Activated CD4-positive, alpha-beta T cell treated with anti-CD3 and anti-CD28 coated beads, Interleukin-2, amount 50 U/mL, for 24 hours (primary cell): ENCODE measurements at places on chromosomes 3 and 15.

DNA sequence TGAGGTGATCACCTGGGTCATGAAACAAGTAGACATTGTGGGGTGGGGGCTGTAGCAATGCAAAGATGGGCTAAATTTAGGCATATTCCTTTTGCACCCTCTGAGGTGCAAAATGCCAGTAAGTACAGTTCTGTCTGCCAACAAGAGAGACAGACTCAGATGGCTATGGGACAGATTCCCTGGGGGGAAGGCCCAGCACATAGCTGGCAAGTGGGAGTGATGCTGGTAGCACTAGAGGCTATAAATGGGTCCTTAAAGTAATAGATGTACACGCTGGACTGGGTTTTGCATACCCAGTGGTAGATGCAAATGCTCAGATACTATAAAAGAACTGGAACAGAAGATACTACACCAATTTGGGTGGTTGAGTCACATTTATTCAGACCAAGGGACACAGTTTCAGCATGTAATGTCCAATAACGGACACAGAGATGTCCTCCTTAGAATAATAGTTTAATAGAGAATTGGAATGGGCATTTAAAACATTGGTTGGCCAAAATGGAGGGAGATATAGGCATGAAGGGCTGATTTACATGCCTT lies 67.4 kb upstream of the RNU6-1 start:
- no peak for DNase-seq

DNA sequence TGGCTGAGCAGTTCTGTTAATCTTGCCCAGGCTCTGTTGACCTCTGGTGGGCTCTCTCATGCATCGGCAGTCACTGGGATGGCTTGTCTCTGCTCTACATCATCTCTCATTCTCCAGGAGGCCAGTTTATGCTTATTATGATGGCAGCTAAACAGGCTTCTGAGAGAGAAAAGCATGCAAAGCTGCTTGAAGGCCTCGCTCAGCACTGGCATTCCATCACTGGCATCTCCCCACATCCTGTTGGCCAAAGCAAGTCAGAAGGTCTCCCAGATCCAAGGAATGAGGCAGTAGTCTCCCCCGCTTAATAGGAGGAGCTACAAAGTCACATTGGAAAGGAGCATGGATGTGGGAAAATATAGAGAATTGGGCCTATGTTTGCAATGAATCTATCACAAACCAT lies 212.6 kb downstream of the ZNF621 start:
- no peak for DNase-seq

- DNase-seq: no peak
Observed at GRCh38 chr15:69893863-69894262, 203.9 kb downstream of the TLE3 start.

GRCh38 chr3:181726351-181727330 lies 14.9 kb downstream of the SOX2 start:
- DNase-seq: no peak

GRCh38 chr15:73195166-73195565 lies 142.9 kb downstream of the NEO1 start:
- no peak for DNase-seq

DNA sequence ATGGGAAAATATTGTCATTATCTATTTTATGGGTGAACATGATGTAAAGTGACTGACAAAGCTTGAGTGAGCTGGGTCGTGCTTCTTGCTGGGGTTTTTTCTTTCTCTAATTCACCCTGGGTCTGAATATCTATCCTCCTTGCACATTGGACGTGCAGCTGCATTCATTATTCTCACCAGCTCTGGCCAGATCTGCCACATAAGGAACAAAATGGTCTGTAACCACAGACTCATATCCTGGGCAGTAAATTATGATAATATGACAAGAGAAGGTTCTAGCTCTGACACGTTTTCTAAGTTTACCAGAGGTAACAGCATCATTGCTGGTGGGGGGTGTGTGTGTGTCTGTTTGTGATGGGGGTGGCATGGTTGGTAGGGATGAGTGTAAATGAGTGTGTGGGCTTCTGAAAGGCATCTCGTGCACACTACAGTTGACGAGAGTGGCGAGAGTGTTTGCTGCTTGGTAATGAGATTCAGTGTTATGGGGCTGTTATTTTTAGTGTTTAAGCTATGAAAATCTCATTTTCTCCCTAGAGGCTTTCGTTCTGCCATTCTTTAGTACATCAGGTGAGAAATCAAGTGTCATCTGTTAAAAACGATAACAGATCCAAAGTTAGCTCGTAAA lies 418.4 kb downstream of the PDCD6IP start:
- no peak for DNase-seq

- DNase-seq: no peak
Observed at GRCh38 chr3:146246526-146246925, 4.4 kb downstream of the PLSCR4 start.

- no peak for DNase-seq
Observed at GRCh38 chr15:83283813-83284558, 478 bp downstream of the BNC1 start.

GRCh38 chr3:187970106-187970505 lies 183.9 kb upstream of the LPP start:
- no peak for DNase-seq

- no peak for DNase-seq
Observed at GRCh38 chr3:193452338-193452737, 73.8 kb upstream of the ATP13A5 start.

DNA sequence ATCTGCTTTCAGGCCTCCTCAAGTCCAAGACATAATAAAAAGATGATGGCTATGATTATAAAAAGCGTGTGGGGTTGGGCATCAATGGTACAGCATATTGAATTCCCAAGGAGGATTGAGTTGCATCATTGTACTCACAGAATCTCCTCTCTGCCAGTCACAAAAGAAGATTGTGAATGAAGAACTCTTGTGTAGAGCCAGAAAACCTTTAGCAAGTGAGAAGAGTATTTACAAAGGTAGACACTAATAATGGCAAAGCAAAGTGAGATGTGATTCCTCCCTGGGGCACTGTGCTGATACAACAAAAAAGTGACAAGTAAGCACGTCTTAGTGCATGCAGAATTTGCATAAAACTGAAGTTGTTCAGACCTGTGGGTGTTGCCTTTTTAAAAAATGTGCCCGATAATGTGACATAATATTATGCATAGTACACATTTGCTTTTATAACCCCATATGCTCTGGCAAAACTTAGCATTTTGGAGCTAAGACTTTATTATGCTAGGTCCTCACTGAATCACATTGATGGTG lies 291.2 kb upstream of the TBC1D5 start:
- no peak for DNase-seq

DNA sequence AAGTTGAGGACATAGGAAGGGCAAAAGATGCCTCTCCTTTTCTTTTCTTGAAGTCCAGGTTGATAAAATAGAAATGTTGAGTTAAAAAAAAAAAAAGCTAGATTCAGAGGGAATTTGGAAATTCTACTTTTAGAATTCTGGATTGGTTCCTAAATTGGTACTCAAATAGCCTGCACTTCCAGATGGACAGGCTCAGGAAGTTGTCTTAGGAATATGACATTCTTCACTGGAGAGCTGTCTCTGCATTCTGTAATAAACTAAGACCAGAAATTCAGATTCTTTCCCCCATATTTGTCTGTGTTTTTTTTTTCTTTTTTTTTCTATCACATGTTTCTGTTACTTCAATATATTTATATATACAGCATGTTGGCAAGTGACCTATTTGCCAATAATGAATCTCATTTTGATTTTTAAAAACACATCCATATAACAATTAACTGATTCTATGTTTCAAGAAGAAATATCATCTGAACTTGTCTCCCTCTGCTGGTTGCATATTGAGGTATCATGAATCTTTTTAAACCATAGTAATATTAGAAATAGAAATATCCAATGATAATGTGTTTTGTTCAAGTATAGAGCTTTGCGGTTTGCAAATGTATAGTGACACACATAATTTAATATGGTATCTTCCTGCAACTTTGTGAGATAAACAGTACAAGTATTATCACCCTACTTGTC lies 8.5 kb upstream of the LSAMP start:
- DNase-seq: no peak
